ENCODE measurements at places on chromosomes 16 and 17.

- no peak for DNase-seq
These were observed 6.3 kb upstream of the CBFB start for GRCh38 chr16:67022531-67023214.

DNA sequence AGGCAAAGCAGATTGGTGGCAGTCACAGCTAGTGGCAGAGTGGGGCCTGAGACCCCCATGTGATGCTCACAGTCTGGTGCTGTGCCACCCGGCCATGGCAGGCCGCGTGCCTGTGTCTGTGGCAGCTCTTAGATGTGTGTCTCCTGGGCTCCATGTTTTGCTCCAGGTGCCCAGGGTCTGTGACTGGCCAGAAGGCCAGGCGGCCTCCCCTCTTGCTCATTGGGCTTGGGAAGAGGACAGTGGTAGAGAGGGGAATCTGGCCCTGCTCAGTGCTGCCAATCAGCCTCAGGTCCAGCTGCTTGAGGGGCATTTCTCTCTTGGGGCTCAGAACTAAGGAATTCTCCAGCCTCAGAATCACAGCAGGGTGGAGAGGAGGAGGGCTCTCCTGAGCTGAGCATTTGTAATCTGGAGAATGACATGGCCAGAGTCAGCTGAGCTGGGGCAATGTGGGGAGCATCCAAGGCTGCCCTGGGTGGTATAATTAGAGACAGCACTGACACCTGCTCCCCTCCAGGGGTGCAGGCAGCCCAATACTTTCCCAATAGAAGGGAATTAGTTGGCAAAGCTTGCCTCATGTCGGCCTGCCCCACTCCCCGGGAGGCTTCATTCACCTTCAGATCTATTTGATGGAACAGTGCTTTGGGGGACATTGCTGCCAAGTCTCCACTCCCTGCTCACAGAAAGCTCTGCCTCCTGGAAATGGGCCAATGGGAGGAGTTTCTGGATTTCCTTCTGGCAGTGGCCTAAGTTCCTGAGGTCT is 2.7 kb upstream of the LASP1NB start:
- no peak for DNase-seq

DNA sequence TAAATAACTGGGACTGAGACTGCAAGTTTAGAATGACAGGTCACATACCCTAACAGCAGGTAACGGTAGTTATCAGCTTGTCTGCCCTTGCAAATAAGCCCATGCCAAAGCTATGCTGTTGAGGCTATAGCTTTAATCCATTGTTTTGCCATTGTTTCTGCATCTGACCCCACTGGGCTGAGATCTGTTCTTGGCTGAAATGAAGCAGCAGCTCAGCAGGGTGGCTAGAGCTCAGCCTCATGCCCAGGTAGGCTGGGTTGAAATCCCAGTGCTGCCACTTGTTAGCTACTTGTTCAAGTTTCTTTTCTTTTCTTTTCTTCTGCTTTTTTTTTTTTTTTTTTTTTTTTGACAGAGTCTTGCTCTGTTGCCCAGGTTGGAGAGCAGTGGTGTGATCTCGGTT is 40.1 kb downstream of the NKD1 start:
- no peak for DNase-seq

- DNase-seq: no peak
These were observed 551.4 kb upstream of the ZFHX3 start for GRCh38 chr16:73599351-73599750.

- no peak for DNase-seq
These were observed 43.2 kb upstream of the METRNL start for GRCh38 chr17:83036193-83036592.

DNA sequence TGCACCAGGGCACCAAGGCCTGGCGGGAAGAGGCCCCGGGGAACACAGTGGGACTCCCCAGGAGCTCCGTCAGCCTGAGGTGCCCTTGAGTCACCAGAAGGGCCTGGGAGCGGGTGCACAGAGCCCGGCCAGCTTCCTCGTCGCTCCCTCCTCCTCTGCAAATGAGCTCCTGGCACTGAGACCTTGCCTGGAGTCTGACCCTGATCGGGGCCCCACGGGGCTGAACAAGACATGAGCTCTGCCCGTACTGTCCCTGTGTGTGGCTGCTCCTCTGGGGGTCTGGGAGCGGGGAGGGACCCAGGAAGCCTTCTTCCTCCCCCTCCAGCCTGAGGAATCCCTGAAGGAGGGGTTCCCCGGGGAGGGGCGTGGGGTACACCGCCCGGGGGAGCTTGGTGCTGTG is 36.4 kb upstream of the SSTR5 start:
- no peak for DNase-seq

GRCh38 chr17:60134396-60135150 is 15.2 kb upstream of the CA4 start:
- no peak for DNase-seq

DNA sequence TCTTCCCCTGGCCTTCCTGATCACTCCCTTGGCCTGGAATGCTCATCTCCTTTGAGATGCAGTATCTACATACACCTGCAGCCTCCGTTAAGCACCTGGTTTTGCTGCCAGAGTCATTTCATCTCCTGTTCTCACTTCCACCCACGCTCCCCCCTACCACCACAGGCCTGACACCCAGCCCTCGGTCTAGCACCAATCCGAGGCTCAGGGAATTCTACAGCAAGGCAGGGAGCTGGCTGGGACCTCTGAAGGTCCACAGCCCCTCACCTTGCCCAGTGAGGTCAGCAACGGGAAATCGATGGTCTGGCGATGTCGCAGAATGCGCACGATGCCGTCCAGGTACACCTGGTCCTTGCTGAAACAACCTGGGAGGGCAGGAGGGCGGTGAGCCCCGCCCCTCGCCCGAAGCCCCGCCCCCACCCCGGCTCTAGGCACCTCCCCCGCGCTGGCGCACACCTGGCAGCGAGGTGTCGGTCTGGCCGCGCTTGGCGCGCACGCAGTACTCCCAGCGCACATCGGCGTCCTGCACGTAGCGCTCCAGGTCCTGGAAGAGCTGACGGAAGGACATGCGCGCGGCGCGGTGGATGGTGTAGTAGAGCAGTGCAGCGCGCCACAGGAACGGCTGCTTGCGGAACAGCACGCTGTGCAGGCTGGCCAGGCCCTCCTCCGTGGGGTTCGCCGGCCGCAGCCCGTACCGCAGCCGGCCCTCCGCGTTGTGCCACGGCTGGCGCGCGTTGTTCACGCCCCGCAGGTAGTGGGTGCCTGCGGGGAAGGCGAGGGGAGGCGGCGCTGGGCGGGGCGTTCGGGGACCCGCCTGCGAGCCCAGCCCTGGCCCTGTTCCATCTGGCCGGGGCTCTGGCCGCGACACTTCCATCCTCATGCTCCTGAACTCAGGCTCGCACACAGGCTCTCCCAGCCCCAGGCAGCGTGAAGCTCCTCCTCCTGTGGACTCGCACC is 5.7 kb downstream of the MATCAP1 start:
- no peak for DNase-seq

GRCh38 chr17:13306310-13306962 is 288.6 kb upstream of the ELAC2 start:
- no peak for DNase-seq

GRCh38 chr17:61478790-61479492 is 26.7 kb downstream of the TBX4 start:
- DNase-seq: no peak

DNA sequence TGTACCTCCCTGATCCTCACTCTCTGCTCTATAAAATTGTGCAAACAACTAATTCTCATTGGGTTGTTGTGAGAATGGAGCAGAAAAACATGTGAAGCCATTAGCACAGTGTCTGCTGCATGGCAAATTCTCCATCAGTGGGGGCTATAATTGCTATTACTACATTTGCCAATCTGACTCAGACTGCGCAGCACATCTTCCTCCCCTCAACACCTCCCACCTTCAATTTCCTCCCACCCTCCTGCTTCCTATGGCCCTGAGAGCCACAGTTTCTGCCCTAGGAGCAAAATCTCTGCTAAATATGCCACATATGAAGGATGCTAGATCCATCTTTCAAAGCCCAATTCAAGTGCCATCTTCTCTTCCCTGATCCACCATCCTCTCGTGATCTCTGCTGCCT is 37.0 kb downstream of the ABCC12 start:
- DNase-seq: no peak

DNA sequence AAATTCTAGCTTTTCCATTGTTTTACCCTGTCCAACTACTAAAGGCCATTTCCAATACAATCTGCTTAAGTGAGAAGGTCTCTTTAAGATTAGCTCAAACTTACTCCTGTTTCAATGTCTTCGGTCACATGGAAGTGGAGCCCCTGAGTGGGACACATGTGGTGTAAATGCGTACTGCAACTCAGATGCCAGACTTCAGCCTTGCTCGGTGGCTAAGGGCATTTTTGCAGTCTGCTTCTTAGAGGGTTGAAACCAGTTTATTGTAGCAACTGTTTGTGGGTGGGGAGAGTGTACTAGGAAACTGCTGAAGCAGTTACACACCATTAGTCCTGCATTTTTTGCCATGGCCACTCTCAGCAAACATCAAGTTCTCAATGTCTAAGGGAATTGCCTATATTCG is 140.6 kb downstream of the PARN start:
- no peak for DNase-seq

DNA sequence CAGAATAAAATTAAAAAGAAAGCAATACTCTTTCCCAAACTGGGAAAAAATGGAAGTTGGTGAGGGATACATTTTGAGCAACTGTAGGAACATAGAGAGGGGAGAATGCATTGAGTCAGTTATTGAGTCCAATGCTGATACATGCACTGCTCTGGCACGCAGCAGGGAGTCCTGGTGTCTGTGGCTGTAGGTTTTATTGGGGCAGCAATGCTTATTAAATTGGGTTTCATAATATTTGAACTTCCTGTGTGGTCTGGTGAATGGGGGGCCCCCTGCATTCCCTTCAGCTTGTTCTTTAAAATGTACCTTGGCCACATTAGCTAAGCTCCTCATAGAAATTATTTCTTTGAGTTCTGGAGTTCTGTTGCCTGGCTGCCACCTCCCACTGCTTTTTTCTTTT is 125.2 kb upstream of the ELAC2 start:
- DNase-seq: no peak

GRCh38 chr16:83040174-83040573 is 413.4 kb downstream of the CDH13 start:
- DNase-seq: no peak

- no peak for DNase-seq
These were observed 88.5 kb downstream of the WNT3 start for GRCh38 chr17:46730026-46730425.

- DNase-seq: no peak
These were observed 630 bp downstream of the ESRP2 start for GRCh38 chr16:68235108-68235886.

DNA sequence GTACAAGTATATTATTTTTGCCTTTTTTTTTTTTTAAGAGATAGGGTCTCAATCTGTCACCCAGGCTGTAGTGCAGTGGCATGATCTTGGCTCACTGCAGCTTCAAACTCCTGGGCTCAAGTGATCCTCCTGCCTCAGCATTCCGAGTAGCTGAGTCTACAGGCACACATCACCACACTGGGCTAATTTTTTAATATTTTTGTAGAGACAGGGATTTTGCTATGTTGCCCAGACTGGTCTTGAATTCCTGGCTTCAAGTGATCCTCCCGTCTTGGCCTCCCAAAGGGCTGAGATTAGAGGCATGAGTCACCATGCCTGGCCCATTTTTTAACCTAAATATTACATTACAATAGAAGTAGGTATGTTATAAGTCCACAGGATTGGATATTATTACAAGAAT is 3.2 kb downstream of the TERB1 start:
- no peak for DNase-seq

DNA sequence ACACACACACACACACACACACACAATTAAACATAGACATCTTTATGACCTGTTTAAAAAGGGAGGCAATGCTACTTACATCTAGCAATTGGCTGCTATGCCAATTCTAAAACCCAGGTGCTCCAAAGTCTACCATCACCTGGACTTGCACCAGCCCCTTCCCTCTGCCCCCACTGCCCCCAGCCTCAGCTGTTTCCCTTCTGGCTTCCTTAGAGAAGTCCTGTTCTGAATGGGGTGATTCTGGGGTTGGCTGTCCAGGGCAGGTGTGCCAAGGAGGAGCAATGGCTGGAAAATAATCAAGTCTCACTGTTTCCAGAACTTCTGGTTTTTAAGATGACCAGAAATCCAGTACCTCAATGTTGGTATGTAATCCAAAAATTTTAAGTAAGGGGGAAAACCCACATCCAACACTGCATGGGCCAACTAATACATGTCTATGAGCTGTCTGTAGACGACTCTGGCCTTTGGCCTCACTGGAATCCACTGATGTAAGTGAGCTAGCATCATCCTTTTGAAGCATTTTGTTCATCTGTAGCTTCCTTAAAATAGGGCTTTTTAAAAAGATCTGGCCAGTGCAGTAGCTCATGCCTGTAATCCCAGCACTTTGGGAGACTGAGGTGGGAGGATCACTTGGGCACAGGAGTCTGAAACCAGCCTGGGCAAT is 2.1 kb downstream of the IFT20 start:
- no peak for DNase-seq

DNA sequence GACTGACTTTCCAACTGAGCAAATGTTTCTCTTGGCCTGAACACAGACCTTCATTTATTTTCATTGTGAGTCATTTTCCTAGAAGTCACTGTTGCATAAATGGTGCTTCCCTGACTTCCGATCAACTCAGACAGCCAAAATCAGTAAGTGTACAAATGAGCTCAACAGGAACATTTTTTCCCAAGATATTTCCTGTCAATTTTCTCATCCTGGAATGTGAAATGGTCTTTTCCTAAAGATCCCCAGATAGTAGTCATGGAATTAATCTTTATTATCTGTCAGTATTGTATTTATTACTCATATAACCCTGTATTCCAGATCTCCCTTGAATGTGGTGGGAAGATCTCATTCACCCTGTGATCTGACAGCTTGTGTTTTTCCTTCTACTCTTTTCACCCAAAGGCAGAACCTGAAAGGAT is 360.3 kb upstream of the KIF2B start:
- no peak for DNase-seq

- no peak for DNase-seq
These were observed 21.0 kb downstream of the SOX8 start for GRCh38 chr16:1002399-1003166.

GRCh38 chr17:56926704-56927103 is 12.9 kb upstream of the TRIM25 start:
- no peak for DNase-seq

- no peak for DNase-seq
These were observed 527 bp upstream of the MGAT5B start for GRCh38 chr17:76867578-76868175.

DNA sequence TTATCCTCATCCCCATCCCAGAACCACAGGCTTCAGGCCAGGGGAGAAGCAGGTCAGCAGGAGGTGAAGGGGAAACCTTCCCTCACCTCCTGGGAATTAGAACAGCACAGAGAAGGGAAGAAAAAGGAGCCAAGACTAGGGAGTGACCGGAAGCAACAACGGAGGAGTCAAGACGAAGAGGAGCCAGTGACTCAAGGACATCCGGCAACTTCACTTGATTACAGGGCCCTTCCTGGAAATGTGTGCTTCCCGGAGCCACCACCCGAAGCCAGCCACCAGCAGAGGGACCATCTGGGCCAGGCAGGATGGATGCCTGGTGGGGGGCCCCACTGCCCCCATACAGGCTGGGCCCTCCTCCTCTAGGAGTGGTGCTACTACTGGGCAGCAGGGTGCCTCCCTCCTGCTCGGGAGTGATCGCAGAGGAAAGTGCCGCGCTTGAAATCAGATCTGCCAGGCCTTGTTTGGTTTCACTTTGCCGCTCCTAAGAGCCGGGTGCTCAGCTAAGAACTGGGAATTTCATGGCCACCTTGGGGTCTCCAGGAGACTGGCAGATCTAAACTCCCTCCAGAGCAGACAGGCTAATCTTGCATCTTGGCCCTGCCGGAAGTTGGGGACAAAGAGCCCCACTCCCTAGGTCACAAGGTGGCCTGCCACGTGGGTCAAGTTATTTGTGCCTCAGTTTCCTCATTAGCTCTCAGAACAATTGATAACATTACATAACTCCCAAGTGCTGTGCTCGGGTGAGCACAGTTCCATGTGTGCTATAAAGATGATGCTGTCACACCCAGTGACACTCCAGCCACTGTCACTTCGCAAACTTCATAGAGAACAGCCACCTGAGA is 6.6 kb downstream of the CDC42EP4 start:
- no peak for DNase-seq
